ENCODE measurements at places on chromosomes 4 and X. TPM values are rescaled to one million over a fixed set of nuclear protein-coding genes. Genes with fewer than 3 reads are reported as not detected.

Gene LDB2
- polyA plus RNA-seq = 36.3 TPM

Gene SAGE1
- polyA plus RNA-seq = not detected

Gene ZGRF1
- polyA plus RNA-seq = 7.7 TPM

Gene CT83
- not detected for polyA plus RNA-seq

Gene N4BP2
- polyA plus RNA-seq = 0.85 TPM

Gene ZNF185
- polyA plus RNA-seq = not detected

Gene JAKMIP1
- 30.5 TPM for polyA plus RNA-seq

Gene CTSO
- polyA plus RNA-seq = 12.8 TPM

Gene PDLIM3
- 24.5 TPM for polyA plus RNA-seq

Gene EDNRA
- 0.76 TPM for polyA plus RNA-seq

Gene SLC9A6
- 45.9 TPM for polyA plus RNA-seq

Gene PDE5A
- 103 TPM for polyA plus RNA-seq

Gene ACOX3
- 1.6 TPM for polyA plus RNA-seq

Gene OPRPN
- not detected for polyA plus RNA-seq

Gene RS1
- not detected for polyA plus RNA-seq

Gene GLRA3
- 18.9 TPM for polyA plus RNA-seq

Gene DIPK2B
- polyA plus RNA-seq = not detected

Gene SPANXC
- not detected for polyA plus RNA-seq

Gene MEPE
- not detected for polyA plus RNA-seq

Gene LNX1
- 15.2 TPM for polyA plus RNA-seq

Gene NHSL2
- 3.0 TPM for polyA plus RNA-seq

Gene DRP2
- polyA plus RNA-seq = 1.2 TPM

Gene GRIA2
- polyA plus RNA-seq = 854 TPM

Gene USO1
- polyA plus RNA-seq = 105 TPM

Gene SAT1
- polyA plus RNA-seq = 115 TPM

Gene ITIH6
- polyA plus RNA-seq = not detected

Gene ATP2B3
- polyA plus RNA-seq = 12.9 TPM

Measured in Purkinje cell (primary cell).